ENCODE measurements at places on chromosomes 2 and 18.
A peak's percentile ranks its signal among the peaks of the same experiment; 100 is the strongest.

- no peak for DNase-seq
Measured at GRCh38 chr2:149904352-149905175, 317.0 kb upstream of the MMADHC start.

- DNase-seq: peak; percentile 54
Measured at GRCh38 chr2:217105733-217106649, 246.1 kb upstream of the TNP1 start.

DNA sequence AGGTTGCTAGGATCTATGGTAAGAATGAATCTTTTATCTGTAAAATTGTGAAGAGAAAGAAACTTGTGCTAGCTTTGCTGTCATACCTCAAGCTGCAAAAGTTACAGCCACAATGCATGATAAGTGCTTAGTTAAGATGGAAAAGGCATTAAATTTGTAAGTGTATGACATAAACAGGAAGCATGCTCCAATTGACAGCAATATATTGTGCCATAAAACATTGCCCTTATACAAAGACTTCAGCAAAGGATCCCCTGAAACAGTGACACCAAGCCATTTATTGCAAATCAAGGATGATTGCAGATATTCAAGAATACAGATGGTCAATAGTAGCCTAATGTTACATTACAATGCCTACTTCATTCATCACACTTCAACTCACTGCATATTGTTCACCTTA, 283.1 kb downstream of the CPS1 start:
- no peak for DNase-seq

DNA sequence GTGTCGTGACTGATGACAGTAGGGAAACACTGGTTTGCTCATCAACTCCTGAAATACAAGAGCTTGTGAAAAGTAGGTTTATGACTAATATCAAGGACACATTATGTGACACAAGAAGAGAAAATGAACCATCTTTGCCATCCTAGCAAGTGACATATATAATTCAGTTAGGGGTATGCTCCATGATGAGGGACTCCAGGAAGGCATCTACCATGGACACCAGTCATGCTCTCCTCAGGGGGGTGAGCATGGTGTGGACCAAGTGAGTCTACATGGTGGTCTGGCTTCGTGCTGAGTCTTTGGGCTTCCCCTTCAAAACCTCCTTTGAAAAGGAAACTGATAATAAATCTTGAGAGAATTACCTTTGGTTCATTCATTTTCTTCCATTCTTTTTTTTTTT, 11.7 kb upstream of the SERPINB5 start:
- DNase-seq: no peak

GRCh38 chr2:33058716-33059470, 112.1 kb downstream of the LTBP1 start:
- DNase-seq: no peak

- DNase-seq: no peak
Measured at GRCh38 chr2:222289278-222290160, 9.3 kb downstream of the PAX3 start.

DNA sequence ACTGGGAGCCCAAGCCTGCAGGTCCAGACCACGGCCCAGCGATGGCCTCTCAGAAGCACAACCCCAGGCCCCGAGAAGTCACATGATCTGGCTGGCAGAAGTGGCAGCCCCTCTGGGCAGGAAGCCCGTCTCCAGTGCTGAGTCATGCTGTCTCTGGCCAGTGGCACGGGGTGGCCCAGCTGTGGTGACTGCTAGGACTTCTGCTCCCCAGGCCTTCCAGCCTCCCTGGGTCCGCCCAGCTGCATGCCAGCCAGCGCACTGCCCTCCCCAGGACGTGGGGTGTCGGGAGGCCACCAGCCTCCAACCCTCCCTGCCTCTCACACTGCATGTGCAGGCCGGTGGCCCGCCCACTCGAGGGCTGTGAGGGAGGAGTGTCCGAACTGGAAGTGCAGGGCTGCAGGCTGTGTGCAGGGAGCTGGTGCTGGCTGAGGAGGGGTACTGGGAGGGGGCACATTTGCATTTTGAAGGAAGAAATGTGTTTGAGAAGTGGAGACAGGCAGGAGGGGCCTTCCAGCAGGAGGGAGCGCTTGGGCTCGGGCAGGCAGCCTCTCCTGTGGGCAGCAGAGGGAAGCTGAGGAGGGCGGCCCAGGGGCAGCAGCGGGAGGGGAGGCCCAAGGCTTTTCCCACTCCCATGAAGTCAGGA, 17.0 kb upstream of the HPCAL1 start:
- peak; percentile 84 for DNase-seq

GRCh38 chr2:45283764-45284620, 274.7 kb upstream of the SIX2 start:
- peak; percentile 72 for DNase-seq

DNA sequence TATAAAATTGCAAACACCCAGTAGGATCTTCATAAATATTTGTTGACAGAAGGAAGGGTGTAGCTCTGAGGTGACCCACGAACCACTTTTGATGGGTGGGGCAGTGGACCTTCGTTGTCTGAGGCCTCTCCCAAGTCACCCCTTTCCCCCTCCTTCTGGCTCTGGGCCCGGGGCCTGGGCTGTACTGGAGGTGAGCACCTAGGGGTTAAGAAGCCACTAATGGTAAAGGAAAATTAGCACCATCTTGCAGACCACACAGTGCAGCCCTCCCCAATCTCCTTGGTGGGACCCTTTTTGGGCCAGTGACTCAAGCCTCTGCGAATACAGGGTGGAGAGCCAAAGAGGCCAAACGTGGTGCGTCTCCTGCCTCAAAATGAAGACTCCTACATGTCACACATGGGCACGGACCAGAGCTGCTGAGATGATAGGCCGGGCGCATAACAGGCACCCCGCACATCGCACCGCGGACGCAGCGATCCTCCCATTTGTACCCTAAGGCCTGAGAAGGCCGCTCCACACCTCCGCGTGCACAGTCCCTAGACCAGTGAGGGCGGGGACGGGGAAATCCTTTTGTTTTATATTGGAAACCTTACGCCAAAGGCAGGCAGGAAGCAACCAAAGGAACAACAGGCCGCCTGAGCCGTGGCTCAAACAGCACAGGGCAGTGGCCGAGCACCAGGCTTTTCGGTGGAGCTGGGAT, 31.9 kb upstream of the ATP6V1B1 start:
- DNase-seq: no peak

DNA sequence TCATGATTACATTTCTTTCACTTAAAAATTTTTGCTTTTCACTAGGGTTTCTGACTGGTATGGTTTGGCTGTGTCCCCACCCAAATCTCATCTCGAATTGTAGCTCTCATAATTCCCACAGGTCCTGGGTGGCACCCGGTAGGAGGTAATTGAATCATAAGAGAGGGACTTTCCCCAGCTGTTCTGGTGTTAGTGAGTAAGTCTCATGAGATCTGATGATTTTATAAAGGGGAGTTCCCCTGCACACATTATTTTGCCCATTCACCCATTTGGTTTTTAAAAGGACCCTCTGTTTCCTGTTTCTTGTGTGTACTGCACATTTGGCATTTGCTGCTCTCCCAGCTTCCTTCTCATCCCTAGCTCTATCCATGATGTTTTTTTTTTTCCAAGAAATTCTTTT, 27.8 kb upstream of the NETO1 start:
- no peak for DNase-seq

DNA sequence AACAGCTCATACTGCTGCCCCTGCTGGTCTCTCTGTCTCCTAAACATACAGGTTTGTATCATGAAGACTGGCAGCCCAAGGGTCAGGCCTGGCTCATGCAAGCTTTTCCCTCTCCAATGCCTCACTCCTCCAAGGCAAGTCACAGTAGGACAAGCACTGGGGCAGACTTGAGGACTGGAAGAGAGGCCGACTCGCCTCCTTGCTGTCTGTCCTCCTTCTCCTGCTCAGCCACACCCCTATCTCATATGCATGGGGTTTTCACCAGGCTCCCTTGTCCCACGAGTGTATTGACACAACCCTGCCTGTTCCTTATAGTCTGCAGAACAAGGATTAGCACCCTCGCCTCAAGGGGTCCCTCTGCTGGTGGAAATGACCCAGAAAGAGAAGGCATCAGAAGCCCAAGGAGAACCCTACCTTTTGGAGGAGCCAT, 223.7 kb downstream of the SOX11 start:
- no peak for DNase-seq

DNA sequence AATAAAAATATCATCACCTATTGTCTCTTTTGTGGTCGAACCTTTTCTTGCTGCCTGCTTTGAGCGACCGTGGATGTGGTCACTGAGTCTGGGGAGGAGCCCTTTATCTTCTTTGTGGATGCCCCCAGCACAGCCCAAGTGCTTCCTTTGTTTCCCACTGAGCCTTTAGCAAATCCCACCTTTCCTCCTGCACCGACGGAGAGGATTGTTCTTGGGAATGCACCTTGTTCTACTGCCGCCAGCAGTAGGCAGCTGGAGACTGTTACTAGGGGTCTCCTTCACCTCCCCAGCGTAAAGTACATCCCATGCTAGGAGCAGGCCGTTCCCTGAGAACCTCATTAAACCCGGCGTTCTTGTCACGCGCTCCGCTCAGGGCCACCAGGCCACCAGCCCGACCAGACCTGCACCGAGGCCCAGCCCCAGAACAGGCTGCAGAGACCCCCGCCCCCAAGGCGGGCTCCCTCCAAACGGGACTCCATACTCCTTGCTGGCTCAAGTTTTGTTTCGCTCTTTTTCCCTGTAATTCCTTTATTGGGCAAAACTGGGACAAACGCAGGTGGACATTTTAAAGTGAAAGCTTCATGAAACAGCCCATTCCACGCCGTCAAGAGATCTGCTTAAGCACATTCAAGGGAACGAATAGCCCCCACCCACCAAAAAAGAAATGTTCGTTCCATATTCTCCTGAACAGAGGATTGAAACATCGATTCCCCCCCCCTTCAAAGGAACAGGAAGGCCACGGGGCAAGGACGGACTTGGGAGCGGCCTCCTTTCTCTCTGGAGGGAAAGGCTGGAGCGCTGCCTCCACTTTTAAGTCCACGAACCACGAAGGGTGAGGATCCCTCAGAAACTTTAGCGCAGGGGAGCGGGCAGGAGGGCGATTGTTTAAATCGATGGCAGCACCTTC, 1.1 kb upstream of the MAT2A start:
- DNase-seq: peak; percentile 26

- no peak for DNase-seq
Measured at GRCh38 chr2:74877781-74878433, 44.0 kb downstream of the HK2 start.

GRCh38 chr18:58407263-58407648, 221.6 kb downstream of the ALPK2 start:
- DNase-seq: no peak

GRCh38 chr2:104434966-104435365, 418.9 kb upstream of the POU3F3 start:
- DNase-seq: no peak

DNA sequence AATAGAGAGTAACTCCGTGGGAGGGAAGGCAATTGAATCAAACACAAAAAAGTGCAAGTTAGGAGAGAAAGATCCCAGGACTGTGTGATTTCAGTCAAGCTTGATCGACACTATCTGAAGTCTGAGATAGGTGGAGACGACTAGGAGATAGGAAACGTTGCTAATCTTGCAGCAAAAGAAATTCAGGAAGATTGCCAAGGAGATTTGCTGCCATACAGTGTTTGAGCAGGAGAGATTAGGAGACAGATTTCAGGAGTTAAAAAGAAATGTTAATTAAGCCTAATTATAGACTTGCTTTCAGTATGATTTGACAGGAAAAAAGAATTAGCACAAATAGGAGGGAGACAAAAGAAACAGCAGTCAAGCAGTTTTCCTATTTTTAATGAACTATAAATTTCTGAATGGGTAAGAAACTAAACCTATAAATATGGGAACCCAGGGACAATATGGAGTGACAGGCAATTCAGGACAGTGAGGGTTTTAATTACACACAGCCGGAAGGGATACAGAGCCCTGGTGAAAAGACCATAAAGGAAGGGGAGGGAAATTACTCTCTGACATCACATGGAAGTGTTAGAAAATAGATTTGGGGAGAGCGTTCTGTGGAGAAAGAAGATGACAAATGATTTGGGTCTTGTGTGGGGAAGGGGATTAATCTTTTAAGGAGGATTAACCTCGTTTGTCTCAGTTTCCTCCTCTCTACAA, 72.6 kb downstream of the SUCLG1 start:
- no peak for DNase-seq

DNA sequence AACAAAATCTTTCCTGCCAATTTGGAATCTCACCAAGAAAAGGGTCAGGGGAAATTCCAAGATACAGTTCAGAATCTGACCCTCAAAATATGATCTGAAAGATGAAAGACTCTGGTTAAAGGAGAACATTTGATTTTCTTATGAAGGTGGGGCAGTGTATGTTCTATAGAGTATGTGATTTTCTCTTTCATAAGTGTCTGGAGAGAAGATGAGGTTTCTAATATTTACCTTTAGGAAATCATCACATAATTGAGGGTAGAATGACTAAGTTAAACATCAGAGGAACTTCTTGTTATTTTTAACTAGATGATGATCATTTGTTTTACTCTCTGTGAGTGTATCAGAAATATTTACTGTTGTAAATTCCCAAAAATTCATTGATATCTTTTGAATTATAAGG, 27.8 kb upstream of the MBOAT2 start:
- DNase-seq: no peak

GRCh38 chr2:240934701-240935102, 28.6 kb downstream of the CROCC2 start:
- no peak for DNase-seq

- DNase-seq: no peak
Measured at GRCh38 chr2:71833855-71834560, 313.7 kb downstream of the CYP26B1 start.

DNA sequence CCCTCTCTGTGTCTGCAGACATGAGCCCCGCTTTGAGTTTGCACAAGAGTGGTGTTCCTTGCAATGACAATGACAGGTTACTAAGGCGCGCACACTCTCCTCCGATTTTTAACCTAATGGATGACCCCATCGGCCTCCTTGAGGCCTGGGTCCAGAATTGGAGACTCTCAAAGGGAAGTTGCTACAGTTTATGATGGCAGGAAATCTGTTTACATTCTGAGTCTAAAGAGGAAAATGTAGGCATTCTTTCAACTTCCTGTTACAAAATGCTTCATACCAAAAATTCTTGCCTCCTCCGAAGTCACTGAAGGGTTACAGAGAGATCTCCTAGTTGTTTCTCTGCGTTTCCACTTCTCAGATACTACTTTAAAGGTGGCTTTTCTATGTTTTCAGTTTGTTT, 225.3 kb upstream of the AGAP1 start:
- peak; percentile 34 for DNase-seq

- DNase-seq: no peak
Measured at GRCh38 chr18:26791676-26792075, 73.8 kb downstream of the AQP4 start.

GRCh38 chr2:118913131-118913802, 28.7 kb upstream of the MARCO start:
- DNase-seq: no peak

DNA sequence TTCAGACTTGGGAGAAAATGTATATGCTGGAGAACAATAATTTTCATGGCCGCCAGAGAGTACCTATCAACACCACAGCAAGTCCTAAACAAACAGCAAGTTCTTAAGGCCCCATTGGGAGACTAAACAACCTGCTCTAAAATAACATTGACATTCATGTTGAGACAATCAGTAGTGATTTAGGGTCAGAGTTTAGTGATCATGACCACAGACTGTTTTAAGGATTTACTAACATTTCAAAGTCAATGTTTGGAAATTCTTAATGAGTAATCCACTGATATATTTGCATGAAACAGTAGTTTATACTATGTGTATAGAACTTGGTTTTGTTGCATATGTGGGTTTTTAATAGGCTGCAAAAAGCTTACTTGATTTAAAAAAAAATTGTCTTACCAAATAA, 34.7 kb downstream of the RASGRP3 start:
- no peak for DNase-seq
